ENCODE measurements at places on chromosomes 5 and 9.

GRCh38 chr9:127812936-127813675 lies 10.4 kb downstream of the FPGS start:
- no peak for DNase-seq

- DNase-seq: no peak
Measured at GRCh38 chr5:61289241-61289640, 42.8 kb upstream of the ZSWIM6 start.

GRCh38 chr5:179326122-179326927 lies 18.9 kb downstream of the ADAMTS2 start:
- DNase-seq: no peak

DNA sequence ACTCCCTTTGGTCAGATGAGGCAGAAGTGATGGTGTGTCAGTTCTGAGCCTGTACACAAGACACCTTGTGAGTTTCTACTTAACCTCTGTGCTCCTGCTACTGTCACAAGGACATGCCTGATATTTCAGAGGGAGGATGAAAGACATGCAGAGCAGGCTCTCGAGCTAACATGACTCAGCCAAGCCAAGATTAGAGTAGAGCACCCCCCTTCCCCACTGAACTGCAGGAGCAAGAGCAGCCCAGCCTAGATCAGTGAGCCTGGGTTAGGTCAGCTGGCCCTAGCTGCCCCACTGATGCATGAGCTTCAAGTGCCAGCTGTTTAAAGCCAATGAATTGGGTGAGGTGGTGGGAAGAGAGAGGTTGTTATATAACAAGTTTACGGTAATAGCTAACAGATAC lies 36.7 kb downstream of the BRINP1 start:
- DNase-seq: no peak

DNA sequence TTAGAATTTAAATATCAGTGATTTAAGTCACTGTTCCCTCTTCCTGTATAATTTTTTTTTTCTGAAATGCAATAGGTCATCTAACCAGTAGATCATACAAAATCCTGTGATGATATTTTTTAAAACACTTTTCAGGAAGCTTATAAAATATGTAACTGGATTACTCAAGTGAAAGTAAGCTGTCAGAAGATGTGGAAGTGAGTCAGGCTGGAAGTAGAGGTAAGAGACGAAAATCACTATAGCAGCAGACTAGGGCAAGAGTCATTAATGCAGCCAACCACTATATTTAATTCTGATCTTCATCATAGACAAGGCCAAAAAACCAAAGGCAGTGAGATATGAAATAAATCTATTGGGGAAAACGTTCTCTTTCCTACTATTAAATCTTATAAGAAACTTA lies 65.7 kb upstream of the C6 start:
- DNase-seq: no peak

DNA sequence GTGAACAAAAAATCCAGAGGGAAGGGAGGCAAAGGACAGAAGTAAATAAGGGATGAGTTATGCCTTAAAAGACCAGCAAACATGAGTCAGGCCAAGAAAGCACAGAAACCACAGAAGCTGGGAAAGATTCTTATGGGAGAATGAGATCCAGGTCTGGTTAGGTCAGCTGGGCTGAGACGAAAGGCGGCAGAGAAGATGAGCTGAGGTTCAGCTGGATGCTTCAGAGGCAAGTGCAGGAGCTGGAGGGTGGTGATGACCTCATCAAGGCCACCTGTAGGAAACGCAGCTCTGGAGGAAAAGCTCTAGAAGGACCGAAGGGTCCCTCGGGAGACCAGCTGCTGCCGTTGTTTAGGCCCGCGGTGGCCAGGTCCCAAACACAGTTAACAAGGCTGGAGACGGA lies 152.0 kb downstream of the MYO10 start:
- no peak for DNase-seq

GRCh38 chr5:128536254-128537220 lies 1.5 kb downstream of the FBN2 start:
- DNase-seq: no peak

DNA sequence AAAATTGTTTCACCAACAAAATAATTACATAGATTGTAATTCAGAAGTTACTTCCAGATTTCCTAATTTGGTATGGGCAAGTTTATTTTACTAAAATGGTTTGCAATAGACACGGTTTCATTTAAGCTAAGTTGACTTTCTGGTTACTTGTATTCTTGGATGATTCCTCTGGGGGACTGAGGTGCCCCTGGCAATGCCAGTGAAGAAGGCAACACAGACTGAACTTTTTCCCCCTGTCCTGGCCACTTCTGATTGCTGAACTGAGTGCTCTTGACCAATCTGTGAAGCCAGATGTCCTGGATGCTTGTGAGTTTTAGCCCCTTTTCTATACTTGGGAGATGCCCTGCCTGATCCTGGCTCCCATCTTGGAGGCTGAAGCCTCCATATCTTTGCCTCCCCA lies 66.3 kb upstream of the FANCC start:
- no peak for DNase-seq

- DNase-seq: no peak
Measured at GRCh38 chr5:93076096-93076495, 504.9 kb downstream of the NR2F1-AS1 start.

All from KG1 (cell line).